GM12878 (cell line): ENCODE measurements at places on chromosomes 12 and 14.
A peak's percentile ranks its signal among the peaks of the same experiment; 100 is the strongest.

DNA sequence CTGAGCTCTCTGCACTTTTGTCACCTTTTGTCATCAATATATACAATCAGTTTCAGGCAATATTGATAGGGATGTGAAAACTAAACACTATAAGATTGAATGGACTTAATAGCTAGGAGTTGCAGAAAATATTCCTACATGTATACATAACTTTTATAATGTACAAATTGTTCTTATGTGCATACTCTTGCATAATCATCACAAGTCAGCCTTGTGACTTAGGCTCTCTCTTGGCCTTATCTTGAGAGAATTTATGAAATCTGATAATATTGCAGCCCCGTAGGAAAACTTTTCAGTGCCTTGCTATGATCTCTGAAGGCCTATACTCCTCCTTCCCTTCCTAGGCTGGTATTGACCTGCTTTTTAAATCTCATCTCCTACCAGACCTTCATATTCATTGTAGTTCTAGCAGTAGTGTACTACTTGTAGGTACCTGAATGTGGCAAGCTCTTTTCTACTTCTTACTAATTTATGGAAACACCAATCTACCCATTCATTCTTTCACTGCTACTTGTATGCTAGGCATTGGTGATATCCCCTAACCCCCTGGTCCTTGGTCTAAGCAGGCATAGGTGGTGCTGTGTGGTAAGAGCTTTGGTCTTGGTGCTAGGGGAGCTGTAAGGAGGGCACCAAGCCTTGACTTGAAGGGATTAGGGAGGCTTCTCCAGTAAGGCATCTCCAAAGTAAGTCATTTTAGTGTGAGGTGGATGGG lies 100.0 kb downstream of the PRKCH start:
- DNase-seq: no peak

DNA sequence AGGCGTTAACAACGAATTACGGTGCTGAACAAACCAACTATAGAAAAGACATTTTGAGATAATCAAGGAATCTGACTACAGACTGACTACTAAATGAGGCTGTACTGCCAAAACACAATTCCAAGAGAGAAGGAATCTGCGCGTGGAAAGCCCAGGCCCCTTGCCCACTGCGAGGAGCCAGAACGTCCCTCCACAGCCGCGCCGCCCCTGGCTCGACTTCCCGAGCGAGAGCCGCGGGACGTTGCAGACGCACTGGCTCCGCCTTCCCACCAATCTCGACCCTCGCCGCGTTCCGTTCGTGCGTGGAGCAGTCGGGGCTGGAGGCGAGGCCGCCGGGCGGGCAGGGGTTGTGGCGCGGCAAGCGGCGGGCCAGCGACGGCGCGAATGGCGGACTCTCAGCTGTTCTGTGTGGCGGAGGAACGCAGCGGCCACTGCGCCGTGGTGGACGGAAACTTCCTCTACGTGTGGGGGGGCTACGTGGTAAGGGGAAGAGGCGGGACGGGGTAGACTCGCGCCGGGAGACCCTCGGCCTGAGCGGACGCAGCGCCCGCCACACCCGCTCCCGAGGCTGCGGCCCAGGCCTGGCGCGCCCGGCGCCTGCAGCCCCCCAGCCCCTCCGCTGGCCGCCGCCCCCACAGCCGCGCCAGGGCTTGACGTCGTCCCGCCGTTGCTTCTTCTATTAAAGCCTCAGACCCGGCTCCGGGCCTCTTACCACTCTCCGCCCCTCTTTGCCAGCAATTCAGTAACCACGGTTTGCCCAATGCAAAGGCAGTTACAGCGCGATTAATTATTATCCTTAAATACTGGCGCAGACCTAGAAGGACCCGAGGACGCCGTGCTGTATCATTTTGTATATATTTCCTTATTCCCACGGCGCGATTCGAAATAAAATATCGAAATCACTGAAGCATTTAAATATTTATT lies at the start of gene KLHDC1:
KLHDC1 (plus strand) TSS at position 310 of the 924 bp plus-strand sequence; CDS start at position 385, 75 bp downstream.
- no peak for DNase-seq

DNA sequence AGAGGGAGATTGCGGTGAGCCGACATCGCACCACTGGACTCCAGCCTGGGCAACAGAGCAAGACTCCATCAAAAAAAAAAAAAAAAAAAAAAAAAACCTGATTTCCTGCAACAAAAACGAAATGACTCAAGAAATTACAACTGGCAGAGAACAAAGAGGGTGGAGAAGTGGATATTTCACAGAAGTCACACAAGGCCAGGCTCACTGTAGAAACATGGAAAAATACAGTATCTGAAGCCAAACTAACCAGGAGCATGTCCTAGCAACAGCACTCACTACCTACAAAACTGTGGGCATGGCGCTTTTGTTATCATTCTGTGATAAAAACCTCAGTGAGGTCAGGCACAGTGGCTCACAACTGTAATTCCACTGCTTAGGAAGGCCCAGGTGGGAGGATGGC lies 11.7 kb upstream of the MMP17 start:
- DNase-seq: no peak

DNA sequence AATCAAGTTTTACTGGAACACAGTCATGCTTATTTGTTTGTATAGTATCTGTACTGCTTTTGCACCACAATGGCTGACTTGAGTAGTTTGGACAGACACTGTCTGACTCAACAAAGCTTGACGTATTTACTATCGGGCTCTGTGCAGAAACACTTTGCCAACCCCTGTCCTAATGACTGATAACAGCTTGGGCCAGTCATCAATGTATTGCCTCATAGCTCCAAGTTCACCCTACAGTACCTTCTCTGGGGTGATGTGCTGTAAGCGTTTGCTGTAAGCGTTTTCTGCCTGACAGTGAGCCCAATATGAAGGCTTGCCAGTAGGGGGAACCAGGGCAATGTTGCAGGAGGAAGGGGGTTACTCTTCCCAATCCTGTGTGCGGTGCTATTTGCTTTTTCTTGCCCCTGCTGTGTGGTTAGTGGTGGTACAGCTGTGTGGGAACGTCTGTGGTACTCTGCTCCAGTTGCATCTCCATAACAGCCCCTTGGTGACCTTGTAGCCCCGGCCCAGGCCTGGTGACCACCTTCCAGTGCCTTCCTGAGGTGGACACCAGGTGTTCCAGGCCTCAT lies 5.4 kb upstream of the CCDC177 start:
- no peak for DNase-seq

GRCh38 chr14:55271572-55272298 lies 514 bp downstream of the FBXO34 start:
- DNase-seq: no peak

DNA sequence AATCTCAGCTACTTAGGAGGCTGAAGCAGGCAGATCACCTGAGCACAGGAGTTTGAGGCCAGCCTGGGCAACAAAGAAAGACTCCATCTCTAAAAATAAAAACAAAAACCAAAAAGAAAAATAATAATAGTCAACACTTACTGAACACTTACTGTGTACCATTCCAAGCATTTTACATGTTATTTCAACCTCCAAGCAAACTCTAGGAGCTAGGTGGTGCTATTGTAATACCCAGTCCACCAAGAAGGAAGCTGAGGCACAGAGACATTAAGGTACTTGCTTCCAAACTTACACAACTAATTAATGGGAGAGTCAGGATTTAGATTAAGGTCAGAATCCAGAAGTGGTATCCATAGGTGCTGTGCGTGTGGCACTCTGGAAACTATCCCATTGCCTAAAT lies 13.7 kb upstream of the OR6J1 start:
- no peak for DNase-seq

DNA sequence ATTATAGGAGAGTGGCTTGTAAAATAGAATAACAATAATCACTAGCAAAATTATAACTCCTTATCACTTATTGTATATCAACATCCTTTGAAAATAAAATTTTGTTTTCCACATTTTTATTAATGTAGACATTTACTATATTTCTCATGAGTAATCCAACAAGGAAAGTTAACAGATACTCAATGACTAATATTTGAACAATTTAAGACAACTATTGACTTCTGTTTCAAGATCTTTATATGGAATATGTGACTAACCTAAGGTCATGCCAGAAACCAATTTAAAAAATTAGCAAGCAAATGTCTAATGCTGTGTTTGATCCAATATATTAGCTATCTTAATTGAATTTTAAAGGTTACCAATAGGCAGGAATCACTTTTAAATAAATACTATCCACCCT lies 638.5 kb upstream of the FLRT2 start:
- DNase-seq: no peak

DNA sequence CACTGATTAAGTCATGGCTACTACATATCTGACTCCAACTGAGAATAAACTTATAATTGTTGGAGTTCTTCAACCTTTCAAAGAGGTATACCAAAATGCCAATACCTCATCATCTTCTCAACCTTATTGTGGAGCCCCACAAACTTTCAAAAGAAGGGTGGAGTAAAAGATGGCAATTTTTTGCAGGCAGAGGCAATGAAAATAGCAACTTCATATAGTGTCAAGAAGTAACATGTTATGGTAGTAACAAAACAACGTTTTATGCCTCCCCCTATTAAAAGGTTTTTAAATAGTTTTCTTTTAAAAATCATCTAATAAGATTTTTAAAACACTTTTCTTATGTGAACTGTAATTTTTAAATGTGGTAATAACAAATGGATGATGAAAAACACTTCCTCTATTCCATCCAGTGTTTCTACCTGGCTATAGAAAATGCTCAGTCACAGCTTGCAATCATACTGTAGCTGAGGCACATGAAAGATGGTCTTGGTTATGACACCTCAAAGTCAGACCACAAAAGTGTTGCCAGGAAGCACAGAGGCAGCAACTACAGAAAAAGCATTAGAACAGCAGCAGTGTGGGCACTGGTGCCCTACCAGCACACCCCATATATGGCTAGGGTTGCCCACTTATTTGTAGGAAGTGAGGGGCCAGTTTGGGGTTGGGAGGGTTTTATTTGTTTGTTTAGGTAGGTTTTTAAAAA lies 7.0 kb downstream of the PPP1R12A start:
- DNase-seq: peak; percentile 70

- no peak for DNase-seq
Measured at GRCh38 chr12:95956557-95957145, 13.5 kb downstream of the AMDHD1 start.

DNA sequence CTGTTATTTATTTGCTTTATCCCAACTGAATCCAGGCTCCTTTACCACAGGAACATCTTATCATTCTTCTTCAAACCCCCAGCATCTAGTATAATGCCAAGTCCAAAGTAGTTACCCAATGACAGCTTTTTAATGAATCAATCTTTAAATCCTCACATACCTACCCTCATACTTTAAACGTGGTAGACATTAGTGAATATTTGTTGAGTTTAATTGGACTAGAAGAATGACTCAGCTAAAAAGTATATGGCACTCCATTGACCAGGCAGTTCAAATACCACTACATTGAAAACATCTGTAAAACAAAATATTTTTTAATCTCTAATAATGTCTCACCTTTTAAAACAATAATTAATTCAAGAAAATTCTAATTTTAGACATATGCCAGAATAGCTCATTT lies 98.1 kb downstream of the ZFC3H1 start:
- no peak for DNase-seq

GRCh38 chr14:80164991-80165721 lies 46.1 kb downstream of the DIO2 start:
- DNase-seq: no peak
